Fibroblast of the aortic adventitia (primary cell): ENCODE measurements at places on chromosomes 7 and 10. TPM values are rescaled to one million over a fixed set of nuclear protein-coding genes. Genes with fewer than 3 reads are reported as not detected.

The FRA10AC1 gene
- total RNA-seq = 9.6 and 11.3 TPM in 2 replicates

The TMEM176A gene
- total RNA-seq = not detected in 2 replicates

The HBP1 gene
- total RNA-seq = 90.9 and 106 TPM in 2 replicates

The TAS2R5 gene
- 1.4 TPM in 1 of 2 replicates, not detected in the other for total RNA-seq

The NAT16 gene
- not detected in 2 replicates for total RNA-seq

The TRPV5 gene
- not detected in 2 replicates for total RNA-seq

The GNAI1 gene
- total RNA-seq = 25.8 and 46.7 TPM in 2 replicates

The PIK3AP1 gene
- 2.0 TPM in 1 of 2 replicates, not detected in the other for total RNA-seq

The ZNF488 gene
- total RNA-seq = 0.18 and 0.41 TPM in 2 replicates

The GPR15LG gene
- total RNA-seq = not detected in 2 replicates

The PLEKHS1 gene
- not detected in 2 replicates for total RNA-seq

The SCART1 gene
- 1.6 and 13.5 TPM in 2 replicates for total RNA-seq

The TMEM72 gene
- total RNA-seq = not detected in 2 replicates

The SAMD9L gene
- 22.6 and 39.4 TPM in 2 replicates for total RNA-seq

The PKD1L1 gene
- under 0.01 TPM in 2 replicates for total RNA-seq

The MDH2 gene
- 38.3 and 43.8 TPM in 2 replicates for total RNA-seq

The RET gene
- total RNA-seq = 0.08 and 0.27 TPM in 2 replicates

The LIPJ gene
- 0.09 TPM in 1 of 2 replicates, not detected in the other for total RNA-seq

The PRSS1 gene
- not detected in 2 replicates for total RNA-seq

The MYO1G gene
- 0.09 TPM in 1 of 2 replicates, not detected in the other for total RNA-seq

The CLRN3 gene
- not detected in 2 replicates for total RNA-seq

The SSC4D gene
- total RNA-seq = 0.36 and 1.5 TPM in 2 replicates

The SFTPA1 gene
- not detected in 2 replicates for total RNA-seq

The SDK1 gene
- 0.27 TPM in 1 of 2 replicates, not detected in the other for total RNA-seq

The ITPRID1 gene
- not detected in 2 replicates for total RNA-seq

The PRF1 gene
- not detected in 2 replicates for total RNA-seq
